Naive thymus-derived CD8-positive, alpha-beta T cell (primary cell): ENCODE measurements at places on chromosomes 1 and 21.

GRCh38 chr1:96409087-96409486 lies 312.5 kb upstream of the PTBP2 start:
- DNase-seq: no peak

DNA sequence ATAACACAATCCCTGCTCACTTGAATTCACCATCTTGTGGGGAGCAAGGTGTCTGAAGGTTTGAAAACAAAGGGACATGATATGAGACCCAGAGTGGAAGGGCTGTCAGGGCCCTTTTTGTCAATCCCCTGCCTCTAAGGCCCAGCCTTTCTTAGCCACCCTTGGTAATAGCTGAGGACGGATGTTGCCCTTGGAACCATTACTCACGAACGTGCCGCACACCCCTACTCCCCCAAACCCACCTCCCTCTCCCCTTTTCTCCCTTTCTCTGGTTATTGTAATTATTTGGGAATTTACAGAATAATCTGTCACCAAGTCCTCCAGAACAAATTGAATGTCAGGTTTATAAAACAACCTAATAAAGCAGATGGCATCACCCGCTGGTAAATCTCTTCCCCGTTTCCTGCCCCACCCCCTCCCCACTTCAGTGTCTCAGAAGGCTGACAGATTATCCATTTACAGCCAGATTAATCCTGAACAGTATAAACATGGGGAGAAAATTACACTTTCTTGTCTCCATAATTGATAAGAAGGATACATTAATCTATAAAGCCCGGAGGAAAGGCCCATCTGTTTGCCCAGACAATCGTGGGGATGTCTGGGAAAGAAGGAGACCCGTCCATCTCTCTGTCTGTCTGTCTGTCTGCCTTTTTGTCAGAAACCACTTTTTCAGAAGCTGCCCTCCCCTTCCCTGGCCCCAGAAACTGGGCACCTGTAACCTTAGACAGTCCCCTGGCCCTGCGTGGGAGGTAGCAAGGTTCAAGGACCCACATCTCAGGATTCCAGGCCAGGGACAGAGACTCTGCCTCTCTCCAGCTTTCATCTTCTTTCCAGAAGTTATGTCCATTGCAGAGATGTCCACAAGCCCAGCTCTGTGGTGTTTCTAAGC lies 60.6 kb upstream of the CD34 start:
- DNase-seq: no peak

GRCh38 chr1:201421041-201421440 lies 489 bp downstream of the TNNI1 start:
- DNase-seq: no peak

DNA sequence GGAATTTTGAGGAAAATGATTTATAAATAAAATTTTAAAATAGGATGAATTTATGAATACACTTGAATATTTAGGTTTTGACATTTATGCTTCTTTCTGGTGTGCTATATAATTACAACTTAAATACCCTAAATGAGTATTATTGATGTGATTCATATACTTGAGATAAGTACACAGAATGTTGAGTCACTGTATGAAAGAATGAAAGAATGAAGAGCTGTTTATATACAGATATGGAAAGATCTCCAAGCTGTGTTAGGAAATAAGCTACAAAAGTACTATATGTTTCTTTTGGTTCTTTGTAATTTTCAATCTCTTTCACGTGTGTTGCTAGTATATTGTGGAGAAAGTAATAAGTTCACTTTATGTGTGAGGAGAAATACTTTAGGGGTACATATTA lies 147.2 kb downstream of the RASAL2 start:
- no peak for DNase-seq

DNA sequence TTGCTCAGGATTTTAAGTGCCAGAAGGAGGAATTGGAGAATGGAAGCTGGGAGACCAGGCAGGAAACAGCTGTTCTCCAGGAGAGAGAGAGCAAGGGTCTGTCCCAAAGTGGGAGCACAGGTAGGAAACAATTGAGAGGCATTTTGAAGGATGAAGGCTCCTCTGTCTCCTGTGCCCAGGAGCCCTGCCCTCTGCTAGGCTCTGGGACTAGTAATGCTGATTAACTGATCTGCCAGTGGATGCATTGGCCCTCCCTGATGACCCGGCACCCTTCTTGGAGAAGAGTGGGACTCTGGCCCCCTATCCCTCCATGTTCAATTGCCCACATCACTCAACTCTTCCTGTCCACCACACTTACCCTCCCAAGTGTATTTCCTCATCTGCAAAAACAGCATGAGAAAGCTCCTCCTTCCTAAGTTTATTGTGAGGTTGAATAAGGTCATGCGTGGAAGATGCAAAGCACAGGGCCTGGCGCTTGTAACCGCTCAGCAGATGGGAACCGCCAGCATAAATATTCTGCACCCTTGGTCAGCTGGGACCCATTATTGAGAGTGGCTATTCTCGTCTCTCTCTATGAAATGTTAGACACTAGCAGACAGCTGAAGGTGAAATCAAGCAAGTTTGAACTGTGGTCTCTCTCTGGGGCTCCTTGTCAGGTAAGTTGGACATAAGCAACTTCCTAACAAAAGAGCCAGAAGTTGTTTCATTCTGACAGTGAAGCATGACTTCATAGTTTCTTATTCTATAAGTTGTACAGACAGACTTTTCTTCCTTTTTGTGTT lies 63.0 kb upstream of the ANGPTL1 start:
- no peak for DNase-seq

DNA sequence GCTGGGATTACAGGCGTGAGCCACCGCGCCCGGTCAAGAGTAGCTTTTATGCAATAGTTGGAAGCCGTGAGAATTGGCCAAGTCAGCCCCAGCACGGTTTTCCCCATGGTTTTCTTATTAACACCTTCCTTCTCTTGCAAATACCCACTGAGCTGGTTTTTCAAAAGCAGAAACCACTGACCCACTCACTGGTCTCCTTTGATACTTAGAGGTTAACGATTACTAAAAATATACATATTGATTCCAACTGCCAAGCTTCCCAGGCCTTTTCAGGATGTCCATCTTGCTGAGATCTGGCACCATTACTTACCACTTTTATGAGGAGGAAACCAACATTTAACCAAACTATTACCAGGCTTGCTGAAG lies 25.9 kb upstream of the TARDBP start:
- no peak for DNase-seq

DNA sequence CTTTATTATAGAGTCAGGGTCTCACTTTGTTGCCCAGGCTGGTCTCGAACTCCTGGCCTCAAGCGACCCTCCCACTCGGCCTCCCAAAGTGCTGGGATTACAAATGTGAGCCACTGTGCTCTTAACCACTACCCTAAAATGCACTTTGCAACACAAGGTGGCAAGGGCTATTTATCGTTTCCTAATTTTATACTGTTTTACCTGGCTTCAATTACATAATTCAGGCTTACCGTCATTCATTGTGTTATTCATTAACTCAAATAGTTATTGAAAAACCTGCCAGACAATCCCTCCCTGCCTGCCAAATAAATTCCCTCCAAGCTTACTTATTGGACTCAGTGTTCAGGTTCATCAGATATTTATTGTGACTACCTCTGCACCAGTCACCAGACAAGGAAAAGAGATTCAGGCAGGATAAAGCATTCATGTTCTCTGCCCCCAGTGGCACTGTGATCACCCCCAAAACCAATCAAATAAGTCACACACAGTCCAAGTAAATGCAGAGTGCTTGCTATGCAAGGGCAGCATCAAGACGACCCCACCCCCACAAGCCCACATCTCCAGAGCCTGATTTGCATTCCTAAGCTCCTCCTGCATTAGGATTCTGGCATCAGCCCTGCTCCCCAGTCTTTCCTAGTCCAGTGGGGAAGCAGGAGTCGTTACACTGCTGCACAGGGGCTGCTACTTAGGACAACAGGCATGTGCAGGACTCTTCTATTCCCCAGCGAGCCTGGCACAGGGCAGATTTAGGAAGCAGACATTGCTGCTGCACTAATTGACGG lies 8.1 kb downstream of the PAQR7 start:
- no peak for DNase-seq
